Glomerular endothelial cell (primary cell): ENCODE measurements at places on chromosomes 7 and 10. TPM values are rescaled to one million over a fixed set of nuclear protein-coding genes. Genes with fewer than 3 reads are reported as not detected.

TRIM50 gene
- not detected in 2 replicates for total RNA-seq

NFKB2 gene
- total RNA-seq, result 45.3 and 88.4 TPM in 2 replicates

NRCAM gene
- total RNA-seq, result 14.8 and 20.1 TPM in 2 replicates

AGAP5 gene
- 0.58 and 4.7 TPM in 2 replicates for total RNA-seq

HTR5A gene
- total RNA-seq, result not detected in 2 replicates

CALML5 gene
- not detected in 2 replicates for total RNA-seq

UPK3BL2 gene
- 9.7 and 11.7 TPM in 2 replicates for total RNA-seq

FANK1 gene
- total RNA-seq, result 4.8 and 11.4 TPM in 2 replicates

POM121L12 gene
- not detected in 2 replicates for total RNA-seq
